K562 (cell line): ENCODE measurements at places on chromosomes 12 and 14. TPM values are rescaled to one million over a fixed set of nuclear protein-coding genes. Genes with fewer than 3 reads are reported as not detected.

CD69 gene
- total RNA-seq = 38.3 and 45.9 TPM in 2 replicates

EML1 gene
- total RNA-seq = 0.25 and 0.35 TPM in 2 replicates

HOXC4 gene
- total RNA-seq = 0.75 and 1.1 TPM in 2 replicates

DLK1 gene
- total RNA-seq = 44.2 and 48.3 TPM in 2 replicates

ADAM21 gene
- not detected in 2 replicates for total RNA-seq

TTC9 gene
- total RNA-seq = 0.02 and 0.07 TPM in 2 replicates
